ENCODE measurements at places on chromosomes 16 and 17.

- peaks cover 19% of the 10 kb centered on the region for H3K36me3 ChIP-seq
- no peak for DNase-seq
- peaks cover 3% of the 10 kb centered on the region for H3K4me1 ChIP-seq
- H3K4me3 ChIP-seq: no peak overlapping the region
- no peak overlapping the region for H3K27ac ChIP-seq
These were observed 63.5 kb upstream of the C17orf78 start for GRCh38 chr17:37312137-37312923.

GRCh38 chr17:65027305-65027704 lies 29.2 kb downstream of the GNA13 start:
- peak overlapping the region; percentile 62 for H3K27ac ChIP-seq
- DNase-seq: peak; percentile 56
- H3K4me1 ChIP-seq: peaks cover 66% of the 10 kb centered on the region
- no peaks in the 10 kb centered on the region for H3K27me3 ChIP-seq

DNA sequence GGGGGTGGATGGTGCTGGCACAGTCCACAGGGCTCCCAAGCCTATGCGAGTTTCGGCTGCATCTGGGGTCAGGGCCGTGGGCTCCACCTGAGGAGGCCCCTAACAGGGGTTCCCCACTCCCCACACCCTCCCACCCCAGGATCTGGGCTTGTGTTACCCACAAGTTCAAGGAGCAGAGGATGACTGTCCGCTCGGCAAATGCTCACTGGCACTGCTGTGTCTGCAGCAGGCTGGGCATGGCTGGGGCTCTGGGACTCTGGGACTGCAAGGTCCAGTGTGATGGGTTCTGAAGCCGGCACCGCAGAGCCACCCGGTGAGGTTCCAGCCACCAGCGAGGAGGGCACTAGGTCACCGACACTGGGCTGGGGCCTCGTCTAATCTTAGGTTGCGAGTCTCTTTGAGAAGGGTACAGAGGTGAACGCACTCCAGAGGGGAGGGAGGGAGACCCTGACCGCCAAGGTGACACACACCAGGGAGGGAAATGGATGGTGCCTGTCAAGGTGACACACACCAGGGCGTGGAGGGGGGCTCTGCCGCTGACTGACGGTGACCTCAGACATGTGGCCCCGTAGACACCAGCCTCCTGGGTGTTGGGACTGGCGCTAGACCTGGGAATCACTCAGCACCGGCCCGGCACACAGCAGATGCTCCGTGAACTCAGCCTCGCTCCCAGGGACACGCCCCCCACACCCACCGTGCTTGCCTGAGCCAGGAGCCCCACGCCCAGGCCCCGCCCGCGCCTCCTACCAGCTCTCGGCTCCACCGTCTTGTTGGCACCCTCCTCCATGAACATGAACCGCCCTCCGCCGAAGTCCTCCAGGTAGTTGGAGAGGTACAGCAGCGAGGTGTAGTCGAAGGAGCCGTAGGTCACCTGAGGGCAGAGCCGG lies 20.5 kb upstream of the HEXD start:
- H3K4me3 ChIP-seq: no peak overlapping the region
- H3K4me1 ChIP-seq: peaks cover 10% of the 10 kb centered on the region
- DNase-seq: no peak
- H3K27ac ChIP-seq: no peak overlapping the region

- H3K4me1 ChIP-seq: peaks cover 26% of the 10 kb centered on the region
- no peak overlapping the region for H3K4me3 ChIP-seq
- H3K36me3 ChIP-seq: no peaks in the 10 kb centered on the region
- no peaks in the 10 kb centered on the region for H3K27me3 ChIP-seq
- no peak for DNase-seq
These were observed 25.3 kb upstream of the PRM1 start for GRCh38 chr16:11306381-11306780.

GRCh38 chr16:88566158-88566557 lies 4.0 kb upstream of the ZC3H18 start:
- H3K27me3 ChIP-seq: no peaks in the 10 kb centered on the region
- H3K27ac ChIP-seq: no peak overlapping the region
- H3K36me3 ChIP-seq: no peaks in the 10 kb centered on the region

DNA sequence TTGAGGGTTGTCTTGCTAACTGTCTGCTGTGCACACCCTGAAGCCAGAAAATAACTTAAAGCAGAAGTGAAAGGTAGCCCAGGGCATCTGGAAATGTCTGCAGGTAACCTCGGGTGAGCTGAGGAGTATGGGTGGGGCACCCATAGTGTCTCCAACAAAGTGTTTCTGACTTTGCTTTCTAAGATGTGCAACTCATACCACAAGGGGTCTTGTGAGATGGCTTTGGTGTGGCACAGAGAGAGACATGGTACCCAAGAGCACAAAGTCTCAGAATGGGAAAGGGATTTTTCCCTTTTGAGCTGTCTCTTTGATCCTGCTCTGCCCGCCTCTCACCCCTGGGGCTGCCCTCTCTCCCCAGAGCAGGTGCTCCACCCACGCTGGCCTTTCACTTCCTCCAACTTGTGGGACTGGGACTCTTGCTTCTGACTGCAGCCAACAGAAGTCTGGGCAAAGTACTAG lies 6.9 kb downstream of the CHD9 start:
- peak; percentile 54 for DNase-seq
- H3K27me3 ChIP-seq: no peaks in the 10 kb centered on the region
- H3K36me3 ChIP-seq: no peaks in the 10 kb centered on the region
- H3K4me1 ChIP-seq: peaks cover 37% of the 10 kb centered on the region
- H3K4me3 ChIP-seq: peak overlapping the region; percentile 66
- H3K27ac ChIP-seq: peak overlapping the region; percentile 71

DNA sequence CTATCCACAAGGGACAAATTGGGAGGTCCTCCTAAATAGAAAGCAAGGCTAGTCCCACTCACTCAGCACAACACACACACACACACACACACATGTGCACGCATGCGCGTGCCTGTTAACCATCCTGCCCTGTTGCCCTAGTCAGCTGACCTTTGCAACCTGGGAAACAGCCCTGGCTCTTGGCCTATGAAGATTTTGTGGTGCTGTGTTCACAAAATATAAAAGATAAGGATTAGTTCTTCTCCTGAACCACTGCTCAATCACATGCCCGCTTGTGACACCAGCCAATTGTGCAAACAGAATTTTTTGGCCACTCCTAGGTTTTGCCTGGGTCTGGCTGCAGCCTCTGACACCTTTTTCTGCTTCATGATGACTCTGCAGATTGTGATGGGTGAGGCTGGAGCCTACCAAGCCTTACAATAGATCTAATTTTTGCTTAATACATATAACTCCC lies 3.3 kb upstream of the CES1 start:
- no peak overlapping the region for H3K4me3 ChIP-seq
- no peaks in the 10 kb centered on the region for H3K36me3 ChIP-seq
- H3K27ac ChIP-seq: no peak overlapping the region
- no peak for DNase-seq
- H3K27me3 ChIP-seq: no peaks in the 10 kb centered on the region
- H3K4me1 ChIP-seq: no peaks in the 10 kb centered on the region

- no peaks in the 10 kb centered on the region for H3K36me3 ChIP-seq
- no peak for DNase-seq
- peaks cover 19% of the 10 kb centered on the region for H3K27me3 ChIP-seq
- peaks cover 5% of the 10 kb centered on the region for H3K4me1 ChIP-seq
- H3K27ac ChIP-seq: no peak overlapping the region
- H3K4me3 ChIP-seq: no peak overlapping the region
These were observed 3.4 kb upstream of the SEC14L5 start for GRCh38 chr16:4954714-4955113.
